Uterus (tissue), 4 donors: ENCODE measurements at places on chromosomes 6 and 20. TPM values are rescaled to one million over a fixed set of nuclear protein-coding genes. Genes with fewer than 3 reads are reported as not detected.

The C20orf144 gene
- not detected for total RNA-seq

DNA sequence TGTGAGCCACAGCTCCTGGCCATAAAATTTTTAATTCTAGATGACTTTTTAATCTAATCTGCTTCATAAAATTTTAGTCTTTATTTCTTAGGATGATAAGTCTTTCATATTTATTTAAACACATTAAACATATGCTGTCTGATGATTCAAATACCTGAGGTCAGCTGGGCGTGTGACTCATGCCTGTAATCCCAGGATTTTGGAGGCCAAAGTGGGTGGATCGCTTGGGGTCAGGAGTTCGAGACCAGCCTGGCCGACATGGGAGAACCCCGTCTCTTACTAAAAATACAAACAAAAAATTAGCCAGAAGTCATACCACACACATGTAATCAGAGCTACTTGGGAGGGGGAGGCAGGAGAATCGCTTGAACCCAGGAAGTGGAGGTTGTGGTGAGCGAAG, 53.1 kb downstream of the RBM24 start:
- H3K27me3 ChIP-seq: no peaks in the 10 kb centered on the region
- no peak overlapping the region for H3K27ac ChIP-seq
- H3K4me1 ChIP-seq: no peaks in the 10 kb centered on the region
- H3K4me3 ChIP-seq: no peak overlapping the region
- no peak for DNase-seq

The HFE gene
- 1.2 TPM for total RNA-seq

The HS3ST5 gene
- total RNA-seq: not detected

- H3K27me3 ChIP-seq: no peaks in the 10 kb centered on the region
- no peaks in the 10 kb centered on the region for H3K4me1 ChIP-seq
- peak within 1 kb of the TSS; percentile 68 for H3K4me3 ChIP-seq
- no peaks in the 10 kb centered on the region for H3K36me3 ChIP-seq
Measured at GRCh38 chr6:28225056-28225834, at the start of gene ZSCAN9. Gene ZSCAN9 (plus strand): TSS chr6:28225275. CDS start chr6:28227085, 1,810 bp downstream.

GRCh38 chr20:48115502-48115901, 330.2 kb upstream of the SULF2 start:
- no peaks in the 10 kb centered on the region for H3K36me3 ChIP-seq
- H3K4me3 ChIP-seq: no peak overlapping the region
- no peak overlapping the region for H3K27ac ChIP-seq
- DNase-seq: no peak

DNA sequence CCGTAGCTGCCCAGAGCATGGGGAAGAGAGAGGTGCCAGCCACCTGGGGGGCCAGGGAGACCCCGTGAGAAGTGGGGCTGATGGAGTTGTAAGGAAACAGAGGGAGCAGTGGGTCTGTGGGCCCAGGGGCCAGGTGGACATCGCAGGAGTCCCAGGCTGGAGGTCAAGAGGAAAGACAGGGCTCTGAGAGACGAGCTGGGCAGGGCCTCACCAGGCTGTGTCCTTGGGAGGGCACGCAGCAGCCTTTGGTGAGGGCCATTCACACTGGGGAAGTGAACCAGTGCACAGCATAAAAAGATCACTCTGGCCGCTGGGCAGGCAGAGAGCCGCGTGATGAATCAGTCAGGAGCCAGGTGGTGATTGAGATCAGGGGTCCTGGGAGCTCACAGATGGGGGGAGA, 73.9 kb upstream of the FOXQ1 start:
- H3K36me3 ChIP-seq: no peaks in the 10 kb centered on the region
- no peak overlapping the region for H3K27ac ChIP-seq
- H3K4me3 ChIP-seq: no peak overlapping the region
- DNase-seq: no peak
